ENCODE measurements at places on chromosomes 5 and 9.

DNA sequence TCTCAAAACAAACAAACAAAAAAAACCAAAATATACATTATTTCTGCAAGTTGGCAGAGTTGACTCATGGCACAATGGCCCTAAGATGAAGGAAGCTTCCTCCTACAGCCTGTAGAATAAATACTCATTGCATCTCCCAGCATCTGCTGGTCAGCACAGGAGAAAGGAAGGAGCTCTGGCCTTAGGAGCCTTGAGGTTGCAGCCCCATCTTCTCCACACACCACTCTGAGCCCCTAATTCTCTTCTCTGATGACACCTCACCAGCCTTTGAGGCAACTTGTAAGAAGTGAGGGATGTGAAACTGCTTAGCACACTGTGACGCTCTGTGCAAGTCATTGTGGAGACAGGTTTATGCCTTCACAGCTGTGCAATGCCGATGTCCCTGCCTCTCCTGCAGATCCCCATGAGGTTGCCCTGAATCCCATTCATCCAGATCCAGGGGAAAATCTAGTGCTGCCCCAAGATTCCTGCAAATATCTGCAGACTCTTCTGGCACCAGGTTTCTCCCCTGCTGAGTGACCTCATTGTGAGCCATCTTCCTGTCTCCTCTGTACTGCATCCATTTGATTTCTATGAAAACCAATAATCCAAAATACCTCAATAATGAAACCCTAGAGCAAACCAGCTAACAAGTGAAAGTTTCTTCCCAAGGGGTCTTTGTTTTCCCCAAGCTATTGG, 65.3 kb upstream of the TGFBR1 start:
- no peak for DNase-seq

DNA sequence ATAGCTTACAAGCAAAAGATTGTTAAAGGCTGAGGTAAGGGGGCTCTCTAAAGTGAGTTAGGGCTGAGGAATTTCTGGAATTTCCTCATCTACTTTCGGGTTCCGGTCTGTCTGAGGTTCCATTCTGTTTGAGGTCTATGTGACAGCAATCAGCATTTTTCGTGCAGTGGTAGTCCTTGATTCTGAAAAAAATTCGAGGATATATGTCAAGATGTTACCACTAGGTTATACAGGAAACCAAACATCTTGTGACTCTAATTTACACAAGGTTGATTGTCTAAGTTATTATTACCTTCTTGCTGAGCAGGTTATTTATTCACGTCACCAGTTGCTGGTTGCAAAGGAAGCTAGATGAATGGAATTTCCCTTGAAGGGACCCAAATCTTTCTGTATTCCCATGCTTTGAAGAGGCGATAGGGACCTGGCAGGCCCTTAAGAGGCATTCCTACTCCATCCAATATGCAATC, 35.2 kb downstream of the RLN2 start:
- no peak for DNase-seq

DNA sequence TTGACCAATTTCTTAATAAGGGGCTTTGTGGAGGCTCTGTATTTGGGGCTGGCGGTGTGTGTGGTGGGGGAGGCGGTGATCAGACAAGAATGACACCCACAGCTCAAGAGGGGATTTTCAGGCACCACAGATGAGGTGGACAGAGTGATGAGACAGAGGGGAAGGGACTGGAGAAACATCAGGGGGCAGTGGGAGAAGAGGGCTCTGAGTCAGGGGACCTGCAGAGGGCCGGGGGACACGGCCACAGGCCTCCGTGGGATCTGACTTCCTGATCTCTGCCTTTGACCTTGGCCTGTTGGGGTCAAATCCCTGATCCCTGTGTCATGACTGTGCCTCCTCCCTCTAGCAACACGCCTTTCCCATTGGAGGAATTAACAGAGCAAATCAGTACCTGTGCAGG, 197.7 kb downstream of the C9orf50 start:
- no peak for DNase-seq

- DNase-seq, result no peak
Measured at GRCh38 chr5:103031607-103032006, 88.3 kb downstream of the GIN1 start.

GRCh38 chr5:109688630-109688969, 1.1 kb upstream of the MAN2A1 start:
- peak; percentile 46 for DNase-seq

GRCh38 chr5:43244823-43245565, 53.0 kb downstream of the NIM1K start:
- no peak for DNase-seq

- no peak for DNase-seq
Measured at GRCh38 chr9:121013911-121014310, 36.2 kb downstream of the C5 start.

- DNase-seq, result no peak
Measured at GRCh38 chr5:138243794-138244193, 30.6 kb downstream of the GFRA3 start.

DNA sequence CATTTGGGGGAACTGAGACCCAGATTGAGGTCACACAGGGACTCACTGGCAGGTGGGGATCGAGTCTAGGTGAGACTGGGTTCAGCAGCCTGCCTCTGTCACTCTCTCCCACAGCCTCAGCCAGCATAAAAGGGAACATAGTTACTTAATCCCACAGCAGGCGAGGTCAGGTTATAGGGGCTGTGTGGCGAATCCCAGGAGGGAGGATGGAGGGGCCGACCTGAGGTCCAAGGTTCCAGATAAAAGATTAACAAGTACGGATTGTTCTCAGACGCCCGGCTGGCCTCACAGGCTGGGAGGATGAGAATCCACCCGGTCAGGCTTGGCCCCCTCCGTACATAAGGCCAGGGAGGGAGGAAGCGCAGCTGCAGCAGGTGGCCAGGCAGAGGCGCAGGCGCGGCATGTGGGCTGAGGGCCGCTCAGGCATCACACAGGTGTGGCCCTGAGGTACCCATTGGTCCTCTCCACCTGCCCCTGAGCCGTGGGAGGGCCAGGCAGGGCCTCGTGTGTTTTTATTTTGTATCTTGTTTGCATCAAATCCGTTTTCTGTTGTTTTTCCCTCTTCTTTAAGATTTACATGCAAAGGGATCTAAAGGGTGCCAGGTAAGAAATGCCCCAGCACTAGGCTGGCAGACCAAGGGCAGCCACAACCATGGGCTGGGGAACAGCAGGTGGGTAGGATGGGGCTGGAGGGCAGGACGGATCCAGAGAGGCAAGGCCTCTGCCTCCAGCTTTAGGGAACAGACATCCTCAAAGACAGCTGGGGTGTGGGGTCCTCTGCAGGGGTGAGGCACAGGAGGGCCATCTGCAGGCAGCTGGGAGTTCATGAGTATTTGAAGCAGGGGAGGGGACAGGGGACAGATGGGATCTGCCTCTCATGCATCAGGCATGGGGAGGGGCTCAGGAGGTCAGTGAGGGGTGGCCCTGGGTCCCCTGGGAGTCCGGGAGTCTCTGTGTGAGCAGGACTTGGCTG, 3.6 kb downstream of the SUSD3 start:
- peak; percentile 79 for DNase-seq

- DNase-seq, result no peak
Measured at GRCh38 chr9:36997414-36997813, 36.7 kb downstream of the PAX5 start.

GRCh38 chr9:137347928-137348327, 45.9 kb upstream of the NRARP start:
- DNase-seq, result no peak

- DNase-seq, result no peak
Measured at GRCh38 chr5:1152156-1152555, 40.3 kb upstream of the SLC12A7 start.

- DNase-seq, result no peak
Measured at GRCh38 chr5:2184026-2184366, 301.3 kb upstream of the IRX4 start.

- no peak for DNase-seq
Measured at GRCh38 chr5:176628406-176629228, 1.7 kb downstream of the SNCB start.

DNA sequence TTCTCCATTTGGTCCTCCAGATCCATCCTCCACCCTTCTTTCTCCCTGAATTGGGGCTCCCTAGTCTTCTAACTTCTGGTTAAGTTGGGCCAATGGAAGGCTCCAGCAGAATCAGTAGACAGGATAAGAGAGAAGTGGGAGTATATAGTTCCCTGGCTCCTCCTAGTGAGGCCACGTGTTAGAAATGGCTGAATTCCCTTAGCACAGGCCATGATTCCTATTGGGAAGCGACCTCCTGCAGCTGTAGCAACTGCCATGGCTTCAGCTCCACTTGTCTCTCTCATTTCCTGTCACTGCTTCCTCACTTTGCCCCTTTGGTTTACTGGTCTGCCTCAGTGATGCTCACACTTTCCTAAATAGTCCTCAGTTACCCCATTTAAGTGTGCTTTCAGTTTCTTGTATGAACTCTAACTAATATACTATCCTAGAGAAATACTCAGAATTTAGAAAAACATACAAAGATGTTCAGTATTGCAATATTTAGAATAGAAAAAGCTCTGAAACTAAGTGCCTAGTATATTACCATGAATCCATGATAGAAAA, 104.8 kb upstream of the SMARCA2 start:
- no peak for DNase-seq

- no peak for DNase-seq
Measured at GRCh38 chr5:72501488-72501887, 5.7 kb downstream of the ZNF366 start.

All from NCI-H2171 (cell line).